Activated T-helper 1 cell treated with anti-CD3 and anti-CD28 coated beads, Interleukin-2, amount 50 U/mL, for 16 hours (primary cell): ENCODE measurements at places on chromosomes 6 and 20.

GRCh38 chr6:28282926-28283325 is 1.6 kb downstream of the PGBD1 start:
- no peak for DNase-seq

GRCh38 chr6:101085327-101085726 is 204.2 kb upstream of the ASCC3 start:
- DNase-seq: no peak

GRCh38 chr20:52826321-52826720 is 145.8 kb upstream of the TSHZ2 start:
- no peak for DNase-seq

DNA sequence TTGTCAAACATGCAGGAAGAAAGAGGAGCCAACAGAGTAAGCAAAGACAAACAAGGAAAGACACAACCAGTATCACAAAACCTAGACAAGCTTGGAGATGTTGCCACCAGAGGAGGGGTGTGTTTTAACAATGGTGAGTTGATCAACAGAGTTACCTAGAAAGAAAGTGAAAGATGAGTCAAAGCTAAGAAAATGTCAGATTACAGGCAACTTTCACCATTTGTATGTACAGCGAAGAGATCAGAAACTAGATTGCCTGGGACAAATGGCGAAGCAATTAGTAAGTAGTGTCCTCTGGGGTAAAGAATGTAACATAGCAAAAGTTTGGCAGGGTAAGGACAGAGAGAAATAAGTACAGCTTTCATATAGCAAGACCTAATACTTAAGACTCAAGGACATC is 51.6 kb upstream of the POU3F2 start:
- DNase-seq: no peak

- no peak for DNase-seq
These were observed 113.3 kb downstream of the SLC16A10 start for GRCh38 chr6:111200350-111201243.

DNA sequence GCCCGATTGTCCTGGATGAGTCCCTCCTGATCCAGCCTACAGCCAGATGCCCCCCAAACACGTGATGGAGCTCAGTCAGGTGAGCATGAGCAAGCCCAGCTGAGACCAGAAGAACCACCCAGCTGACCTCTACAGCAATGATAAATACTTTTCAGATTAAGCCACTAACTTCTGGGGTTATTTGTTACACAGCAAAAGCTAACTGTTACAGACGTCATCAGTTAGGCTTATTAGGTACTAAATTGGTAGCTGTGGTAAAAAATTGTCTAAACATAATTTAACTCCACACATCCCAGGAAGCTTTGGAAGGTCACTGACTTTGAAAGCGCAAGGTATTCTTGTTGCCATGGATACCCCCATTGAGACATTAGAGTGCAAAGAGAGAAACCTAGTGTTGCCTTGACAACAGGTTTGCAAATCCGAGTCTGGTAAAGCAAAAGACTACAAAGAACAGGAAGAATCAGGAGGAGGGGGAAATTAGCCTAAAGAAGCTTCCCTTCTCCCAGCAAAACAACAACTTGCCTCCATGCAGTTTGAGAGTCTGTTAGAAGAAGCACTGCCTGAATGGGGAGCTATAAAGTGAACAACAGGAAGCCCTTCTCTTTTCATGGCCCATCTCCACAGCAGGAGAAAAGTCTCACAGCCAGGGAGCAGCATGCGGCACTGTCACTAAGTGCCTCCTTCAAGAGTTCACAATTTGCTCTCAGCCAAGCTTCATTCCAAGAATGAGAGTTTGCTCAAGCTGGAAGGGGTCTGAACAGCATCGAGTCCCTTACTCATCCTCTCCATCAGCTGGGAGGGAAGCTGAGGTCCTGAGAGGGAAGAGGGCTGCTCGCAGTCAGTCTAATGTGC is 41.7 kb upstream of the ZNF831 start:
- DNase-seq: no peak
